ENCODE measurements at places on chromosomes 7 and 10.

- no peak for DNase-seq
Measured at GRCh38 chr10:6019010-6019782, 41.9 kb upstream of the IL15RA start.

DNA sequence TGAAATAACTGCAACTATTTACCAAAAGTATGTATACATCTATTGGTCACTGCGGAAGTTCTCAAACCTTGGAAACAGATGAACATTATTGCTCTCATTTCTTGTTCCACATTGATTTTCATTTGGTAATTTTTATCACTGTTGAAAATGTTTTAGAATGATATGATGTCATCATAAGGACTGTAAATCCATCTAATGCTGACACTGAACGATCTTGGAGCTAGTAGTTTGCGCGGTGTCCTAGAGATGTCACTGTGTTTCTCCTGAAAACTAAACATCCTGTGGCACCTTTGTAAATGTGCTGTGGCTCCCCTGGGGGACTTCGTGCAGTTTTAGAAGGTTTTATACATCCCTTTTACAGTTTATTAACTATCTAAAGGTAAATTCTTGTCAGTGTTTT lies 73.5 kb downstream of the DNAJB9 start:
- DNase-seq, result no peak

GRCh38 chr7:130490311-130490791 lies 1.5 kb upstream of the MEST start:
- DNase-seq, result no peak

DNA sequence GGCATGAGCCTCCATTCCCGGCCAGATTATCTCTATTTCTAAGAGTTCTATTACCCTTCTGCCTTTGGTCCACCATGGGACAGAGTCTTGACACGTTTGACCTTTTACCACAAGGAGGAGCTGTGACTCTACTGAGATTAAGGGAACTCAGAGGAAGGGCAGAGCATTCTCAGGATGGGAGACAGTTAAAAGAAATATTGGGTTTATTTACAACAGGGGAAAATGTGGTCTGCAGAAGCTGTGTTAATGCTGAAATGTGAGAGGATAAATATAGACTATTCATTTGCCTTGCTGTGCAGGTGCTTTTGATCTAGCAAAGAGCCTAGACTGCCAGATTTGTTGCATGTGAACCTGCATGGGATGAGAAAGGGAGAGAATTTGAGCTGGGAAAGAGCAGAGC lies 45.8 kb upstream of the PRSS58 start:
- no peak for DNase-seq

- no peak for DNase-seq
Measured at GRCh38 chr7:42217548-42217947, 19.5 kb downstream of the GLI3 start.

DNA sequence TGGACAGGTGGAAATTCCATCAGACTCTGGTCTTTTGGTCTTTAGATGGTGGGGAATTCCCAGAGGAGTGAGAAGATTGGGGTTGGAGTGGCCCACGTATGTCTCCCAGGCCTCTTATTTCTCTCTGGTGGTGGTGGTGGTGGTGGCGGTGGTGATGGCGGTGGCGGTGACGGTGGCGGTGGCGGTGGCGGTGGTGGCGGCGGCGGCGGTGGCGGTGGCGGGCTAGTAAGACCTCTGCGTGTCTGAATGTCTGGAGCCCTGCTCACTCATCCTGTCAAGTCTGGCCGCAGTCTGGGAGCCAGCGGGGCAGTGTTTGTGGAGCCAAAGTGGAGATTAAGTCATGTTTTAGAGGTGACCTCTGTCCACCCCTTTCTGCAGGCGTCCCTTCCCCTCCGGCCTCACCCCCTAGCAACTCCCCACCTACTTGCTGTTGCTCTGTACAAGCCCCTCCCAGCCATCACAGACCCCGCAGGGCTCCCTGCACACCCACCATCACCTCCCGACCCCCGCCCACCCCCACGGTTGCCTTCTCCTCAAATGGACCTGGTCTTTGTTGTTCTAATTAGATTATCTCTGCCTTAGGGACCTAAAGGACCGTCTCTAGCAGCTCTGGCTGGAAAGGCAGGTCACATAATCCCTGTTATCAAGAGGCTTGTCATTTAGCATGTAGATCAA lies 165.0 kb upstream of the TBX20 start:
- DNase-seq, result no peak

DNA sequence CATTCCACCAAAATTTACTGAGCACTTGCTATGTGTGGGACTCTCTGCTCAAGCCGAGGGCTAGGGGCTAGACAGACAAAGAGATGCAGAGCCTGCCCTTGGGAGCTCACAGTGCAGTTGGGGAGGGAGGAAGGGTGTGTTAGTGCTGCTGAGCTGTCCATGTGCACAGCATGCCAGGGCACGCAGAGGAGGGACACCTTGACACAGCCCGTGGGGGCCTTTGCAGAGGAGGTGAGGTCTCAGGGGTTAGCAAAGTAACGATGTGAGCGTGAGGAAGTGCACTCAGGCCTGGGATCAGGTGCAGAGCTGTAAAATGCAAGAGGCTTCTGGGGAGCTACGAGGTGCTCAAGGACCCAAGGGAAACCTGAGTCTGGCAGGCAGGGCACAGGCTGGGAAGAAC lies 16.3 kb downstream of the PRKCQ start:
- no peak for DNase-seq

DNA sequence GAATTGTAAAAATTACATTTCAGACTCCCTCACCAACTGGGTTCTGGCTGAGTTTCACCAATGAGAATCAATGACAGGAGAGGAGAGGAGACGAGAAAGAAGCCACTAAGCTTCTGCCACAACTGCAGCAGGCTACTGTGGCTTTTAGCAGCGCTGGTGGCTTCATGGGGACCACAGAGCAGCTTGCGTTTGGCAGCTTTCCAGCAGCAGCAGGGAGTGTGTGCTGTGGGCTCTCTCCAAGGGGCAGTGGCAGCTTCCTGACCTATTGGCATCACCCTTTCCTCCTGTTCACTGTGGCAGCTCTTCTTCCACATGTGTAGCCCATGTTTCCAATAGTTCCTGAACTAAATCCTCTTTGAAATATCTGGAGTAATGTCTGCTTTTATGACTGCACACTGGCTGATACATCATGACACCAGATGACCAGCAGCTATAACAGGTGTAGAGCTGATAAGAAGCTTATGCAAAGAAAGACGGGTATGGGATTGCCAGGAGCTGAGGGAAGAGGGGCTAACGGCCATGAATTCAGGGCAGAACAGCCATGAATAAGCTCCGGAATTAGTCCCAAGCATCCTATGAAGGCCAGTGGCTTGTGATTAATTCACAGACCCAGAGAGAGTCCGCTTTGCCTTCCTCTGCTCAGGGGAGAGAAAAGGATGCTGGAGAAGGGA lies 46.8 kb downstream of the KCNH2 start:
- DNase-seq, result no peak

DNA sequence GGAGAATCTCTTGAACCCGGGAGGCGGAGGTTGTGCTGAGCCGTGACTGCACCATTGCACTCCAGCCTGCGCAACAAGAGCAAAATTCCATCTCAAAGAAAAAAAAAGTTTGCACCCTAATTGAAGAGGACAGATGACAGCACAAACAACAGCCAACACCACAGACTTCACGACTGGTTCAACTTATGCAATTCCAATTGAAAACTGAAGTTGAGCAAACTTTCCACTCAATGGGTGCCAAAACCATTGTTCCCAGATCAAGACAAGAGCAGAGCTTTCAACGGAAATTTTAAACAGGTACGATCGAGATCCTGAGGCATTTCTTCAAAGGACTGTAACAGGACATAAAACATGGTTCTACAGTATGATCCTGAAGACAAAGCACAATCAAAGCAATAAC lies 149.7 kb downstream of the KMT2E start:
- DNase-seq, result no peak

DNA sequence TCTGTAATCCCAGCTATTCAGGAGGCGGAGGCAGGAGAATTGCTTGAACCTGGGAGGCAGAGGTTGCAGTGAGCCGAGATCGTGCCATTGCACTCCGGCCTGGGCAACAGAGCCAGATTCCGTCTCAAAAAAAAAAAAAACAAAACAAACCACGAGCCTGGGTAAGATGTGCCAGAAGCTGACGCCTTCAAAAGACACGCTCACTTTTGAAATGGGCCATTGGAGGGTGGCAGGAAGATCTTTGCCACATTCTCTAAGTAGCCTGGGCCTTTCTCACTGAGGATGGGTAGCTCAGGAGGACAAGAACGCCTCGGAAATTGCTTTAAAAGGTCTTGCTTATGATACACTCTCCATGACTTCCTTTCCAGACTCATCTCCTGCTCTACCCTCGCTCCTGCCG lies 172.7 kb downstream of the SH3PXD2A start:
- DNase-seq, result no peak

GRCh38 chr10:124652701-124653100 lies 91.5 kb downstream of the FAM53B start:
- no peak for DNase-seq

- DNase-seq, result no peak
Measured at GRCh38 chr10:95451568-95452524, 109.3 kb downstream of the SORBS1 start.

DNA sequence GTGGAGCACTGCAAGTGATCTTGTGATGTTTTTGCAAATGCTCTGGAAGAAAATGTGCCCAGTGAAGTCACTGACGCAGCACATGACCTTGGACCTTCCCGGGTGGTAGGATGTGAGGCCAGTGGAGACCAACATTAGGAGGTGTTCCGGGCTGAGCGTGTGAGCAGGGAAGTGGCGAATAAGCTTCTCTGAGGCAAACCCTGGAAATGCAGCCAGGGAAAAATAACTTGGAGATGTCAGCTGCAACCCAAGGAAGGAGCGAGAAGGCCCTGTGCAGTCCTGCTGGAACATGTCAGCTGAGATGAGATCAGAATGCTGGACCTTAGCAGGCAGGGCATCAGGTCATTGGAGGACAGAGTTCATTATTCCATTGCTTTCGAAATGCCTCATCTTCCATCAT lies 18.6 kb upstream of the SDK1 start:
- no peak for DNase-seq

DNA sequence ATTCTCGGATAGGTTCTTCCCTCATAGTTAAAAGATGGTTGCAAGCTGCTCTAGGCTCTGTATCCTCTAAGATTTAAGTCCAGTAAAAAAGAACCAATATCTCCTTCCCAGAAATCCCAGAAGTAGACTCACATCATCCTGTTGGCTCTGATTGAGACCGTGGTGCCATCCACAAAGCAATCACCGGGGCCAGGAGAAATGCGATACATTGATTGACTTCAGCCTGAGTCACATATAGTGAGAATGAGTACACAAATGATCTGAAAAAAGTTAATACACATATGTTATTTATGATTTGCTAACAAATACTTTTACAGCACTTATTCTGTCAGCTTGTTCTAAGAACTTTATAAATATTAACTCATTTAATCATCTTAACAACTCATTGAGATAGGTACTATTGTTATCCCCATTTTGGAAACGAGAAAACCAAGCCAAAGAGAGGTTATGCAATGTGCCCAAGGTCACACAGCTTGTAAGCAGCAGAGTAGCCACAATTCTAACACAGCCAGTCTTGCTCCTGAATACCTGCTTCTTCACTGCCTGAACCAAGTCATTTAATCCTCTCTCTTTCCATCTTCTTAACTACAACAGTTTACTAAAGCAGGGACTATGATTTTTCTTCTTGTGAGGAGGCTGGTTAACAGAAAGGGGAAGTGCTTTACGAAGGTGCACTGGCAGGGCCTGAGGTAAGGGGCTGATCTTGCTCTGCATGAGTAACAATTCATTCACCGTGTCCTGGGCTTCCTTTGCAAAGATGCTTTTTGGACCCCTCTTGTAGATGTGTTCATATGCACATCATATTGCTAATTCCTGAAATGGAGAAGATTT lies 177.0 kb downstream of the REEP3 start:
- no peak for DNase-seq

DNA sequence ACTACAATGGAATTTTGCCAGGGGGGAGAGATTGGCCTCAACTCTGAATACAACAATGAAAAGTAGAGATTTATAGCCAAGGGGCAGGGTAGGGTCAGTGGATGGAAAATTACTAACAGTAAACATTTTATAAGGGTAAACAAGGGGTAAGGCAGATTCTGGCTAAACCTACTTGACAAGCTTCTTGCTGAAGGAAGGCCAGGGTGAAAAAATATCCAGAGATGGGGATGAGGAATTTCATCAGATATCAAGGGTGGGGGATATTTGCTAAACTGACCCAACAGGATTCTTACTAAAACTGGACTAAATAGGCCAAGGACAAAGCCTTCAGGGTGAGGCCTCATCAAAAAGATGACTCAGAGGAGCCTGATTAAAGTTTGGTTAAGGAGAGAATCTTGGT lies 156.3 kb downstream of the RTKN2 start:
- DNase-seq, result no peak
